ENCODE measurements at places on chromosomes 6 and 20.
A peak's percentile ranks its signal among the peaks of the same experiment; 100 is the strongest.

- DNase-seq, result no peak
Observed at GRCh38 chr20:6766433-6766832, 1.1 kb upstream of the BMP2 start.

- no peak for DNase-seq
Observed at GRCh38 chr6:5636210-5637030, 370.3 kb downstream of the NRN1 start.

- no peak for DNase-seq
Observed at GRCh38 chr6:22394691-22395090, 97.9 kb upstream of the PRL start.

DNA sequence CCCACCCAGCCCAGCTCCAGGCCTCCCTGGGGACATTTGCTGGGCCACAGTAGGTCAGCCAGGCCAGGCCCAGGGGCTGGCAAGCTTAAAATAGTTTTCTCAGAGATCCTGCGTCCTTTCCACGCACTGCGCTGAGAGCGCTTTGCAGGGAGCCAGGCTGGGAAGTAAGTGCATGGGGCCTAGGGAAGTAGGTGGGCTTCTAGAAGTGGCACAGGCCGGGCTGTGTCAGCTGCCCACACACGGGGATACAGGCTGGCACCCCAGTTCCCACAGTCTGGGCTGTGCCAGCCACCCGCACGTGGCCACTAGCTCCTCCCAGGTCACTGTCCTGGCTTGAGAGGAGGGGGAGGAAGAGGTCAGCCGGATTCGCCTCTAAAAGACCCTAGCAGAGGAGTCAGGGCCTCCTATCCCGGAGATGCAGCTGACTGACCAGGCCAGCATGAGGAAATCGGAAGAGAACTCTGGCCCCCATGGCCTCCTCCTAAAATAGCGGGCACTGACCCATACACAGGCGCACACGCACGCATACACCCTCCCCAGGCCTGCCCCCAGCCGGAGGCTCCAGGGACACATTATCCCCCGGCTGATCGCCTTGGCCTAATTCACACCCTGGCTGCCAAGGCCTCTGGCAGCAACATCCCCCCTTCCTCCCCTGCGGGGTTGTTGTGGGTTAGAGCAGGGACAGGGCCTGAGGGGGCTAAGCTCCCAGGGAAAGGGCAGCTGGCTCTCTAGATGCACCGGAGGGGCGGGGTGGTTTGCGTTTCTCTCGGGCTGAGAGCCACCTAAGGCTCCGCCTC is 5.4 kb downstream of the SLCO4A1 start:
- no peak for DNase-seq

DNA sequence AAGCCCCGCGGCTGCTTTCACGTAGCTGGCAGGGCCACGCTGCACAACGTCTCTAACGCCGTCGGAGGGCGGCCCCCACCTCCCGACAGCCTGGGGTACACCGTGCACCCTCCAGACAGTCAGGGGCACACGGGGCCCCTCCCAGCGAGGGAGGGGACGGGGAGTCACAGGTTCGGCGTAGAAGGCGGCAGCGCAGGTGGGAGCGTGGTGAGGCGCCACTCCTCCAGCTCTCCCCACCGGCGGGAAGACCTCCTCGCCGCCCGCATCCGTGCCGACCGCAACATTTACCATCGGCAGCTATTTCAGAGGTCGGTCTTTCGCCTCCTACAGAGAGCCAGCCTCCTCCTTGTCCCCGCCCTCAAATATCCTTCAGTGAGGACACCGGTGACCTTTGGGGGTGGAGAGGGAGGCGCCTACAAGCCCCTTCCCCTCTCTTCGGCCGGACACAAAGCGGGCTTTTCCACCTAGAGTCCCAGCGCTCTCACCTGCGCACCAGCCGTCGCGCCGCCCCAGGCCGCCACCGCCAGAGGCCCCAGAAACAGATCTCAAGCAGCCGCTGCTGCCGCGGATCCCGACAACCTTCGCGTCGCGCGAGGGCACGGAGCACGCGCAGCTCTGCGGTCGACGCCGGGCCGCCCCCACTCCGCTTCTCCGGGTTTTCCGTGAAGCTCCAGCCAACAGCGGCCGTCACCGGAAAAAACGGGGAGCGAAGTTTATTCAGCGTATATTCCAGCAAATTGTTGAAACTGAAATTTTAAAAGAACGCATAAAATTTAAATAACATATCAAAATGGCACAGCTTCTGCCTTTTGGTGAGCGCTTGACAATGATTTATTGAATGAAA is at the start of gene MKKS:
MKKS (minus strand) TSS at position 600 of the 844 bp plus-strand sequence. CDS start 20,708 bp downstream, outside the sequence.
- peak; percentile 78 for DNase-seq

GRCh38 chr20:10711903-10712451 is 38.2 kb upstream of the JAG1 start:
- no peak for DNase-seq
